ENCODE measurements at places on chromosomes 12 and 14.

- DNase-seq, result no peak
Observed at GRCh38 chr12:14841761-14842160, 1.6 kb downstream of the ART4 start.

GRCh38 chr14:71487449-71487848, 444.8 kb upstream of the RGS6 start:
- DNase-seq, result no peak

GRCh38 chr12:93319523-93320050, 58.1 kb upstream of the NUDT4 start:
- DNase-seq, result no peak

DNA sequence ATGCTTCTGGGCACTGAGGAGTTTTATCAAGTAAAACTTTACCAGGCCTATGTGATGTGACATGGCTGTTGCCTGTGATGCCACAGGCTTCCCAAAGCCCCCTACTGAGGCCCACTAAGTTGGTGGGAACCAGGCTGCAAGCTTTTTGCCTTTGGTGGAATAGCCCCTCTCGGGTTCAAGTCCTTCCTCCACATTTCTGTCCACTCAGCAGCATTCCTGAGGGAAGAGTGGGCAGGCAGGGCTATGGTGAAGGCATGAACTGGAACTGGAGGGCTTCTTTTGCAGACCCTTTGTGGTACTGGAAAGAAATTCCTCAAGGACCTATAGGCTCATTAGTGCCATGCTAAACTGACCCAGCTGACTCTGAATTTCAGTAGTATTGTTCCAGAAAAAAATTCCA, 48.5 kb downstream of the WDR20 start:
- DNase-seq, result no peak

- DNase-seq, result no peak
Observed at GRCh38 chr12:10214136-10214894, 1.6 kb downstream of the GABARAPL1 start.

DNA sequence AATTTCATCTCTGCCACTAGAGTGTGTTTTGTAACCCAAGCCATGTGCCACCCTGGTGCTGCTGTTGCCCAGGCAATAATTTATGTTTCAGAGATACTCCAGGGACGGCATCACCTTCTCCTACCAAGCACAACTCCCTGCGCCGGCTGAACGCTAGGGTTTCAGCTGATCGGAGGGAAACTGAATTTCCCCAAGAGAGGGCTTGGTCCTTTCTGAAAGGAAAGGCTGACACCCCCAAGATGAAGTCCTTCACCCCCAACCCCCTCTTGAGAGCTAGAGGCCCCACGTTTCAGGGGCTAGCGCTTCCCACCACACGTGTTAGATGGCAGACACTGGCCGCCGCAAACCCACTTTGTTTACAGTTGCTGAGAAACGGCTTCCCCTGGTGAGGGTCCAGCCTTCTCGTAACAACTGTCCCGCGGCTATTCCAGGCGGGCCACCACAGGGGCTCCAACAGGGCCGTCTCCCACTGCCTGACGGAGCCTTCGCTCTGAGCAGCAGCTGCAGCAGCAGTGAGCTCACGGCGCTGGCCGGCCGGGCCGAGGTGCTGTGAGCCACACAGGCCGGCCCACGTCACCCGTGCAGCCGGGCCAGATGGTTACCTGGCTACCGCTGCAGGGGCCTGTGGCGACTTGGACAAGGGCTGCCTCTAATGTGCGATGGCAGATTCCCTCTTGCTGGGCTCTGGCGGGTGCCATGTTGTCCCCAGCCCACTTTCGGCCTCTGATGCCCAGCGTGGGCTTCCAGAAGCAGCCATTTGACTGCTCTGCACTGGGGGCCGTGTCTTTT, 66.4 kb downstream of the TESC start:
- no peak for DNase-seq

DNA sequence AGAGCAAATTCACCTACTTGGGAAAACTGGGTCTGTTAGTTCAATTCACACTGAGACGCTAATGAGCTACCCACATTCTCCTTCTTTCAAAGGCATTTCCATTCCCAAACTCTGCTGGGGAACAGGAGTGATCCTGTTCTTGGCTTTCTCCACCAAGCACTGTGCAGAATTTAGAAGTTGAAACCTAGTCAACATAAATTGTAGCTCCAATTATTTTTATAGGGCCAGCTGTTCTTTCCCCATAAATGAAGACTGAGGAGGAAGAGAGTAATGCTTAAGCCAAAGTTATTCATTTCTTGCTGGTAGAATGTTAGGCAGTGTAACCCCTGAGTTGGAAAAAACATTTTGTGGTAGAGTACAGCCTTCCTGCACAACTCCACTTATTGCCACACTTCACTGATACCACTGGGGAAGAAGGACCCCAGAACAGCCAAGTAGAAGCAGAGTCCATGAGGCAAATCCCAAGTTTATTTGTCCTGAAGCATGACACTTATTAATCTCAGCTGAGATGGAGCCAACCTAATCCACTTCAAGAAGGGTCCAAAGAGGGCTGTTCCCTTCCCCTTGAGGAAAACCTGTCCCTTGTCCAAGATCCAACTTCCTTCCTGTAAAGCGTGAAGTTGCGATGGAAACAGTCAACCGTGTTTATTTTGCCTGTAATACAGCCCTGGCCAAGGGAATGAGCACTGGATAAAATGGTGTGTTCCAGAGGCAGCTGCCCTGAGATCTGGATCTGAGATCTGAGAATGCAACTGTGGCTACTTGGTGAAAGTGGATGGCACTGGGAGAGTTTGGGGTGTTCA, 151.8 kb downstream of the TBX5 start:
- no peak for DNase-seq

- DNase-seq, result peak; percentile 58
Observed at GRCh38 chr12:112303004-112303403, 79.2 kb downstream of the HECTD4 start.

GRCh38 chr12:132248453-132249167, 80.8 kb downstream of the GALNT9 start:
- DNase-seq, result no peak

DNA sequence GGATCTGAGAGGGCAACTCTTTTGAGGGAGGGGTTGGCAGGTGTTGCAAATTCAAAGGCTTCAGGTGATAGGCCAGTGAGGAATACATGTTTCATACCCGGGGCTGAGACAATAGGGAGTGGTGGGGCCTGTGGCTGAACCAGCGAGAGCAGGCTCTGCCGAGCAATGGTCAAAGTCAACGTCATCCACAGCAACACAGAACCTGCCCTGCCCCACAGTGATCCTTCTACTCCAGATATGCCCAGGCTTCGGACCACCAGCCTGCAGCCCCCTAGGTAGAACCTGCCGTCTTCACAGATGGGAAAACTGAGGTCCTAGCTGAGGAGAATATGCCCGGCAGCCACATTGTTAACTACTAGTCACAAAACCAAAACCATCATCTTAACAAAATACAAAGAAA, 4.1 kb downstream of the SERPINA1 start:
- DNase-seq, result no peak

DNA sequence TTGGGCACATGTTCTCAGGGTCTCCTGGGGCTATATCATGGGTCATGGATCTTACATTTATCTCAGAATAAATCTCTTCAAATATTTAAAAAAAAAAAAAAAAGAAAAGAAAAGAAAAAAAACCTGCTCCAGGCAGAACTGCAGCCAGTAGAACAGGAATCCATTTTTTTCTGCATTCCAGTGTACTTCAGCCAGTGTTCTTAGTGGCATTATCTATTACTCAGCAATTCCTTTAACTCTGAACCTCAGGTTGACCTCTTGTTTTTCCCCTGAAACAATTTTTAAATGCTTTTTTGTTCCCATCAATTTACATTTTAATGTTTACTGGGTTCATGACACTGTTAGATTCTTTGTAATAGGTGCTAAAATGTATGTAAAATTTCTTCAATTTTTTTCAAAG, 66.7 kb upstream of the STXBP6 start:
- DNase-seq, result no peak
